ACHN (cell line): ENCODE measurements at places on chromosomes 5 and 9.
A peak's percentile ranks its signal among the peaks of the same experiment; 100 is the strongest.

DNA sequence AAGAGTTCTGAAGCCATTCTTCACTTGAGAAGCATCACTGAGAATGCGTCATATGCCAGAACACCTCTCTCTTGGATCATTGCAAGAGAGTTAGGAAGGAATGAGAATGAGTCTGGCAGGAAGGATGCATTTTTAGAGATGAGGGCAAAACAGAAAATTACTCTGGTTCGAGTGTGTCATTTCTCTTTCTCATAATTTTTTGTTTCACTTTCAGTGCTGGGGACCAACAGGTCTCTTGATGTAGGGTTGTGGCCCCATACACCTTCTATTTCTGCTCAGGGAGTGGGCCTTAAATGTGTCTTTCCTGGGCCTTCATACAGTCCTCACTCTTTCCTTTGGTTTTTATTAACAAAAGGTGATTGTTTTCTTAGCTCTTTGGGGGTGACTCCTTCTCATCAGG, 302.4 kb downstream of the NR3C1 start:
- no peak for DNase-seq

GRCh38 chr5:151186052-151186451, 28.5 kb upstream of the ANXA6 start:
- DNase-seq = no peak

- DNase-seq = no peak
Observed at GRCh38 chr5:96829297-96829696, 21.6 kb upstream of the ERAP1 start.

- DNase-seq = no peak
Observed at GRCh38 chr5:154400678-154401077, 45.1 kb upstream of the SAP30L start.

DNA sequence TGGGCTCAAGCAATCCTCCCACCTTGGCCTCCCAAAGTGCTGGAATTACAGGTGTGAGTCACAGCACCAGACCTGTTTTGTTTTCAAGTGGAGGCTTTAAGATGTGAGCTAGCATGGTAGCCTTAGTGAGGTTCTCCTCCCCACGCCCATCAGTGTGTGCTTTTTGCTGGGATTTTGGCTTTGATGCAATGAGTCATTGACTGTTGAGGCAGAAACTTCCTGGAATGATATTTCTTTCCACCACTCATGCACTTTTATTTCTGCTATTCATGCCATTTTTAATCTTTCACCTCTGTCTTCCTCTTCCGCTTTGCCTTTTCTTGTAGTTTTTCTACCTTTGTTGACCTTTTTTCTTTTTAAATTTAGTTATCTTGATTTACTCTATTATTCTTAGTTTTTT, 4.2 kb upstream of the NFIL3 start:
- no peak for DNase-seq

DNA sequence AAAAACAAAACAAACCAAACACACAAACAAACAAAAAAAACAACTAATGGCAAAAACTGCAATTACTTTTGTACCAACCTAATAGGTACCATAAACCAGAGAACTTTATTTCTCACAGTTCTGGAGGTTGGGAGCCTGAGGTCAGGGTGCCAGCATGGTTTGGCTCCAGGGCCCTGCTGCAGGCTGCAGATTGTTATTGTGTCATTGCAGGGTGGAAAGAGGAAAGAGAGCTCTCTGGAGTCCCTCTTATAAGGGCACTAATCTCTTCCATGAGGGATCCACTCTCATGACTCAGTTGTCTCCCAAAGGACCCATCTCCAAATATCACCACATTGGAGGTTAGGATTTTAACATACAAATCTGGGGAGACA, 64.9 kb upstream of the CPEB4 start:
- DNase-seq = no peak

DNA sequence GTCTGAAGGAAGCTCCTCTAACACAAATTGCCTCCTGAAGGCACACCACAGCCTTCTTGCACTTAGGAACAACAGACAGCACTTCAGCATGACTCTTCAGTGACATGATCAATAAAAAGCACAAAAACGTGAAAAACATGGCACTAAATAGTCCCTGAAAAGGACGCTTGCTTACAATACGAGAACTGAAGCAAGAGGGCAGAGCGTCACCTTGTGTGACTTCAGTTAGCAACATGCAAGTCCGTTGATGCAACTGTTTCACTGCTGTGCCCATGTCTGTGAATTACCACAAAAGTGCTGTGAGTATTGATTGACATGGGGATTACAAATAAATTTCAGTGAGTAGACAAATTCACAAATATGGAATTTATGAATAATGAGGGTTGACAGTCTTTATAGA, 219.9 kb upstream of the GAS1 start:
- no peak for DNase-seq

DNA sequence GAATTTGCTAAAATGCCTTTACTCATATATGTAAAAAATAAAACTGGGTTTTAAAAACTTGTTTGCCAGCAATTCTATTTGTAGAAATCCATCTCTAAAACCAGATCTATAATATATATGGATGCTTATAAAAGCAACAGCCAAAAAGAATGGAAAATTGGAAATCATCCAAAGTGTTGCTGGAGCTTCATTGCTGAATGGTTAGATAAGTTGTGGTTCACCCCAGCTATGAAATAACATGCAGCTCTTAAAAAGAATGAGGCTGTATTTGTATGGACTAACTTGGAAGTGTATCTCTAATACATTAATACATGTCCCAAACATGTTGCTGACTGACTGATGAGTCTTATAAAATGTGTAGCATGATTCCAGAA, 76.2 kb downstream of the STK10 start:
- DNase-seq = no peak

DNA sequence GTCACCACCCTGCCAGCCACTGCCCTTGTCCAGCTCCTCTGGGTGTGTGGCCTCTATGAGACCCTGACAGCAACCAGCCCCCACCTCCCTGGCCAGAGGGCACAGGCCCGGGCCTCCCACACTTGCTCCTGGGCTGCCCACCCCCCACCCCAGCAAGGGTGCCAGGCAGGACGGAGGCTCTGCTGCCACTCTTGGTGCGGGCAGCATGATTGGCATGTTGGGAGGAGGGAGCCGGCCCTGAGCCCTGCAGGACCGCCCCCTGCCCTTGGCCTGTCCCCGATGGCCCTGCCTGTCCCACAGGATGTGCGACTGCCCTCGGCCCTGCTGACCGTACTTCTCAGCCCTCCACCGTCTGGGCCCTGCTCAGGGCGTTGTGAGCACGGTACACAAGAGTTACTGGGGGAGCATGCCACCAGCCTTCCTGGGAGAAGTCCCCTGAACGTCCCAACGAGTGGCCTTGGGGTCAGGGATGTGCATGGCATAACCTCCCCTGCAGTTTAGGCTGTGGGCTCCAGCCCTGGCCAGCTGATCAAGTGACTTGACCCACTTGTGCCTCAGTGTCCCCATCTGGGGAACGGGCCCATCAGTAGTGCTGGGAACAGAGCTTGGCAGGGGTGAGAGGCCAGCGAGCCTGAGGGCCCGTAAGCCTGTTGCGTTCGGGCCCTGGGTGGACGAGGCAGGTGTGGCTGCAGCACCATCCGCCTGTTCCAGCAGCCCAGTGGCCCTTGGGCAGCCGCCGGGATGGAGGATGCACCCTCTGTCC, 16.0 kb downstream of the GPSM1 start:
- no peak for DNase-seq

- no peak for DNase-seq
Observed at GRCh38 chr5:159909126-159909525, 7.2 kb upstream of the ADRA1B start.

GRCh38 chr9:34124926-34125325, 1.6 kb downstream of the DCAF12 start:
- DNase-seq = no peak

DNA sequence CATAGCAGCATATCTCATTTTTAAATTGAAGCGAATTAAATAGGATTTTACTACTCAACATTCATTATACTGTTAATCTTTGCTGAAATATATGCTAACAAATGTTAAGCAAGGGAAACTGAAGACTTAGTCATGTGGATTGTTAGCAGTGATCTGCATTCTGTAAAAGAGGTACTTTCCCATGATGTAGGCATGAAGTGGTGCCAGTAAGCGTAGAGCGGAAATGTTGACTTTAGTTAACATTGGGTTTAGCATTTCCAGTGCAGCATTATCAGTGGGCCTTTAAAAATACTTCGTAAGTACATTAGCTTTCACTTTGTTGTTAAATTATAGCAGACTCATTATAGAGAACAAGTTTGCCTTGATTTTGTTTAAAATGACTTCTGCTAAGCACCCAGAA, 130.3 kb downstream of the CDC42SE2 start:
- DNase-seq = peak; percentile 62

DNA sequence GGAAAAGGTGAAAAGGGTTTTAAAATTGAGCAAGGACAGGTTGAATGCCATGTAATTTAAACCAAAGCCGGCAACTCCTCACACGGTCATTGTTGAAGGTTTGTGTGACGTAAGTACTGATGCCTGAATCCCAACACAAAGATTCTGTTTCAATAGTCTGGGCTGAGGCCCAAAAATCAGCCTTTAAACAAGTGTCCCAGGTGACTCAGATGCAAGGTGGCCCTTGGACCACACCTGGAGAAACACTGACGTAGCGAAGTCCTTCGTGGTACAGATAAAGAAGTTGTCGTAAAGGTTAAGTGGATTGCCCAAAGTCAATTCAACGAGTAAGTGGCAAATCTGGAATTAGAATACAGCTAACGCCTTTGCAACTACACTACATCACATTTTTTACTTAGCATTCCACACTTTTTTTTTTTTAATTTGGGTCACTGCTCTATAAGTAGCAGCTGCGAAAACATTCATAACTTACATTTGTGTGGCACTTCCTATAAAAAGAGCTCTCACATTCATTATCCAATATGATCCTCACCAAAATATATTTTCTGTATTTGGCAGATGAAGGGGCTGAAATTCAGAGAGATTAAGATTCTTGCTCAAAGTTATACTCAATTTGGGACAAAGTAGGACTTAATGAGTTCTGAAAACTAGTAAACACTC, 111.3 kb downstream of the LPAR1 start:
- DNase-seq = no peak

DNA sequence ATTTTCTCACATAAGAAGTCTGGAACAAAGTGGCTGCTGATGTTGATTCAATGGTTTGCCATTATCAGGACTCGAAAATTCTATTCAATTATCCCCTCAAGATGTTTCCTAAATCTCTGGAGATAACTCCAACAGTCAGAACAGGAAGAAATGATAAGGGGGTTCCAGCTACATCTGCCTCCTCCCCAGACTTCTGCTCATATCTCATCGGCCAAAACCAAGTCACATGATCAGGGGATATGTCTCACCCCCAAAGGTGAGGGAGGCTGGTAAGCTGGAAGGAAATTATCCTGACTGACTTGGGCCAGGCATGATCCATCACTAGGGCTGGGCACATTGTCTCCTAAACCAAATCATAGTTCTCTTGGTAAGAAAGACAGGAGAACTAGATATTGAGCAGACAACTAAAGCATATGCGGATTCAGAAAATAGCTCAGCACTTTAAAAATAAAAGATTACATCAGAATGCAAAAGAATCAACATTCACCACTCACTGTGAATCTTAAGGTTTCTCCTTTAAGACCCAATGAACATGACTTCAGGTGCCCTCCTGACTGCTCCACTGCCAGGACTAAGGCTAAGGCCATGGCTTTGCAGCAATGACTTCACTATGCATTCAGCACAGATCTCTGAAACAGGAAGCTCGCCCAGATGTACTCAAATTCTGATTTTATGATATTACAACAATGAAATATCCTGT, 306.3 kb downstream of the ENC1 start:
- DNase-seq = no peak
